ENCODE measurements at places on chromosomes 12 and 14. TPM values are rescaled to one million over a fixed set of nuclear protein-coding genes. Genes with fewer than 3 reads are reported as not detected.

TTC9 gene
- 0.48 TPM for total RNA-seq

SDR9C7 gene
- not detected for total RNA-seq

FAM90A1 gene
- 0.29 TPM for total RNA-seq

CLEC1B gene
- not detected for total RNA-seq

USP44 gene
- total RNA-seq: 3.7 TPM

OAS2 gene
- total RNA-seq: 6.2 TPM

DEPDC4 gene
- total RNA-seq: 2.0 TPM

PLEKHD1 gene
- 2.3 TPM for total RNA-seq

DNA sequence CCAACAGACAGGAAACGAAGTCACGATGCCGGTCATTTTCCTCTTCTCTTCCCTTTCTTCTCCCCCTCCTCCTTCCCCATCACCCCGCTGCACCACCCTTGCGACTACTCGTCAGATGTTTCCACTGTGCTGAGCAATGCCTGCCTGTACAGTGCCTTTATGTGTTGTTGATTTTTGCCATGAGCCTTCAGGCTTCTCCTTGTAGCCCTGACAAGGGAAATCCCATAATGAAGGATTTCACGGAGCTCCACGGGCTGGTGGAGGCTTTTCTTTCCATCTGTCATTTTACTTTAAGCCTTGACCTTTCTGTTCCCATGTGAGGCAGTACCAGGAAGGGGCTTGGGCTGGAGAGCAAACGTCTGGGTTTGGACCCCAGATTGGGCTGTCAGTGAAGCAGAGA is 28.7 kb upstream of the CCND2 start:
- no peak for DNase-seq
- no peak overlapping the region for H3K4me3 ChIP-seq
- no peak overlapping the region for H3K27ac ChIP-seq
- no peaks in the 10 kb centered on the region for H3K4me1 ChIP-seq
- H3K27me3 ChIP-seq: no peaks in the 10 kb centered on the region
- no peaks in the 10 kb centered on the region for H3K36me3 ChIP-seq

- H3K36me3 ChIP-seq: no peaks in the 10 kb centered on the region
- H3K27me3 ChIP-seq: no peaks in the 10 kb centered on the region
- no peak for DNase-seq
Measured at GRCh38 chr12:124191024-124191359, 103.9 kb upstream of the RFLNA start.

DNA sequence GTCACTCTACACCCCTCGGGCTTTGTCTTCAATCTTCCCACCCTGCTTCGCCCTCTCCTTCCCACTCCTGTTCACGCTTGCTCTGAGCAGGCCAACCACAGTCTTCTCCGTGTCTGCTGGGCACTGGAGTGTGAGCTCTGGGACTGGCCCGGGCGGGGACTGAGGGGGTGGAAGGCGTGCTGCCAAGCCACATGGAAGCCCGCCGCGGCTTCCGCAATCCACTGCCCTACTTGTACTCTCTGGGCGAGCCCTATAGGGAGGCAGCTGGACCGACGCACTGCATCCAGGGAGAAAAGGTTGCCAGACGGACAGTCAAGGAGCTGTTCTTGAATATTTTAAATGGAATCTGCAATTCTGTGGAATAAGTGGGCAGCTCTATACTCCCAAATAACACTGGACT is 24.8 kb downstream of the GOLGA3 start:
- peaks cover 17% of the 10 kb centered on the region for H3K36me3 ChIP-seq
- no peak for DNase-seq
- no peak overlapping the region for H3K4me3 ChIP-seq
- H3K27me3 ChIP-seq: no peaks in the 10 kb centered on the region

- H3K4me1 ChIP-seq: no peaks in the 10 kb centered on the region
- no peaks in the 10 kb centered on the region for H3K36me3 ChIP-seq
- no peak for DNase-seq
- H3K27ac ChIP-seq: peak within 1 kb of the TSS; percentile 42
- peaks cover 3% of the 10 kb centered on the region for H3K27me3 ChIP-seq
- H3K4me3 ChIP-seq: peak within 1 kb of the TSS; percentile 33
Measured at GRCh38 chr14:64549791-64550620, at the start of gene PPP1R36. PPP1R36 (plus strand) TSS chr14:64549961; CDS start chr14:64549998, 37 bp downstream.

DNA sequence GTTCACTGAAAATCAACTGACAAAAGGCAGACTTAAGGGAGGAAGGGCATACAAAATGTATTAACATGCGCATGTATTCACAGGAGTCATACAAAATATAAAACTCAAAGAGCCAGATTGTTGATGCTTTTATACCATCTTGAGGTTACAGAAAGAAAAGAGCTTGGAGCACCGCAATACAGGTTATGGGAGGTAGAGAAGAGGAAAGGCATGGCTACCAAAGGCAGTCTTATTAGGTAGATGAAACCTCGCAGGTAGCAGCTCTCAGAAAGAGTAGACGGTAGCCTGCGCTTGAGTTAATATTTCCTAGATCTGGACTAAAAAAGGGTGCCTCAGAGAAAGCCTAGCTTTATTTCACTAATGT is 69.0 kb upstream of the DHRS4 start:
- no peaks in the 10 kb centered on the region for H3K27me3 ChIP-seq
- no peak for DNase-seq
- H3K27ac ChIP-seq: no peak overlapping the region
- no peaks in the 10 kb centered on the region for H3K4me1 ChIP-seq
- no peaks in the 10 kb centered on the region for H3K36me3 ChIP-seq

GRCh38 chr14:39432179-39432618 is at the start of gene FBXO33:
FBXO33 (minus strand) TSS chr14:39432433; CDS start chr14:39432162, 271 bp downstream.
- peak within 1 kb of the TSS; percentile 84 for H3K4me3 ChIP-seq
- no peaks in the 10 kb centered on the region for H3K36me3 ChIP-seq

DNA sequence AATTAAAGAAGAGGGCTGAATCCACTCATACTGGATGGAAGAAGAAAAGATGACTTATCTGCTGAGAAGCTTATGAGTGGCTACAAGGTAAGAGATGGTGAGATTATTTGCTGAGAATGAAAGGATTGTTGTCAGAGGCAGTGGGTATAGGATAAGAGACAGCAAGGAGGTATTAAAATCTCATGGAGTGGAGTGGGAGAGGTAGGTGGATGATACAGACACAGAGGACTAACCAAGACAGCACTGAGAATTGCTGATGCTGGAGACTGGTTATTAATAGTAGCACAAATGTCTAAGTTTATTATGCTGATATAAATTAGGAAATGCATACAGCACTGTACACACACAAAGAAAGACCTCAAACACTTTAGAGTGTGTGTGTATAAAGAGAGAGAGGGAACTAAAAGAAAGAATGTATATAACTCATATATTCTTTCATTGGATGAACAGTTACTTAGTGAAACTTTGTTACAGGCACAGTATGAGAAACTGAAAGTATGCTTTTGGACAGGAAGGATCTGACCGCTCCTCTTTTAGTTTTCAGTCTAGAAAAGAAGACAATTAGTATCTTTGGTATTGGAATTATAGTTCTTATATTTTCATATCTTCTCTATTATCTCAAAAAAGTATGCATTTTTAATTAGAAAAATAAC is 543.1 kb downstream of the LRFN5 start:
- H3K36me3 ChIP-seq: no peaks in the 10 kb centered on the region
- H3K27me3 ChIP-seq: no peaks in the 10 kb centered on the region
- no peak for DNase-seq
- no peak overlapping the region for H3K27ac ChIP-seq
- H3K4me1 ChIP-seq: no peaks in the 10 kb centered on the region
- H3K4me3 ChIP-seq: no peak overlapping the region

DNA sequence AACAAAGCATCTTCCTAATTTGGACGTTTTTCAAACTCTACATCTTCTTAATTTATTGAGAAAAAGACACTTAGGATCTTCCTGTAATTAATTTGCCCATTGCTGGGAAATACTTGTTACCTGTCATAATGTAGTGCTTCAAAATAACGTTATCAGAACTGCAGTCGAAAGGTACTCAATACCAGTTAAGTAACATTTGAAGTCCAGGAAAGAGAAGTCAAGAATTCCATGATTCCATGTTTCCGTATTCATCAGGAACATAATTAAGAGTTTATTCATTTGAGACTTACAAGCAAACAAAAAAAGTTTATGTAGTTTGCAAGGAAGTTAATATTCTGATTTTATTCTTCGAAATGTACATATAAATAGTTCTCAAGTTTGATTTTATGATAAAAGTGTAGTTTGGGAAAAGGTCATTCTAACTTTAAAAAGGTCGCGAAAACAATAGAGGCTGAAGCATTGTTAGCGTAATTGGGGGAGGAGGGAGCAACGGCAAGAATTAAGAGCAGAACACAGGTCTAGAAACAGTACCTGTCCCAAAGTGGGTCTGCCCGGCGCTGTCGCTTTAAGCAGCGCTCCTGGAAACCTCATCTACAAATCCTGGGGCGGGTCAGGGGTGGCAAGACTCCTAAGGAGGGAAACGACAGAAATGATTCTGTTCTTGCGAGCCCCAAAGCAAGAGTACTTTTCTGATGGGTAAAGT is 1.2 kb upstream of the KCNMB4 start:
- H3K36me3 ChIP-seq: no peaks in the 10 kb centered on the region
- no peaks in the 10 kb centered on the region for H3K27me3 ChIP-seq
- DNase-seq: no peak
- H3K4me3 ChIP-seq: peak overlapping the region; percentile 88
- no peak overlapping the region for H3K27ac ChIP-seq

GRCh38 chr12:132512197-132513069 is 22.5 kb downstream of the FBRSL1 start:
- no peaks in the 10 kb centered on the region for H3K4me1 ChIP-seq
- H3K27ac ChIP-seq: no peak overlapping the region
- no peak overlapping the region for H3K4me3 ChIP-seq
- H3K36me3 ChIP-seq: no peaks in the 10 kb centered on the region

DNA sequence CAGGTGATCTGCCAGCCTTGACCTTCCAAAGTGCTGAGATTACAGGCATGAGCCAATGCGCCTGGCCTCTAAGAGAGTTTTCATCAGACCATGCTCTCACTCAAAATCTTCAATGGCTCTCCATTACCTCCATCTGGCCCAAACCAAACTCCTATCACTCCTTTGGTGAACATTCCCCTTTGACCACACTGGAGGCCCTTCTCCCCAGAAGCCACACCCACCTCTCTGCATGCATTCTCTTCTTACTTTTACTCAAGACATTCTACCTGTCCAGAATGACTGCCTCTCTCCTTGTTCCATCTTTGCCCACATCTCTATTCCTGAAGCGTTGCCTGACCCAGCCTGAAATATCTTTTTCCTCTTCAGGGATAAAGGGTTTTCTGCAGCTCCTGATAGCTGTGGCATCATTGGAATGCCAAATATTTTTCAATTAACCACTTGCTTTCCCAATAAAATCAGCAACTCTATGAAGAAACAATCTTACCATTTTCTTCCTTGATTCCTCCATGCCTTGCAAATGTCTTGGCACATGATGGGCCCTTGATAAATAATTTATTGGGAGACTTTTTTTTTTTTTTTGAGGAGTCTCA is 15.5 kb downstream of the PLEK2 start:
- DNase-seq: no peak
- no peaks in the 10 kb centered on the region for H3K36me3 ChIP-seq
- H3K27ac ChIP-seq: no peak overlapping the region
- no peaks in the 10 kb centered on the region for H3K27me3 ChIP-seq
- no peak overlapping the region for H3K4me3 ChIP-seq
- H3K4me1 ChIP-seq: no peaks in the 10 kb centered on the region

DNA sequence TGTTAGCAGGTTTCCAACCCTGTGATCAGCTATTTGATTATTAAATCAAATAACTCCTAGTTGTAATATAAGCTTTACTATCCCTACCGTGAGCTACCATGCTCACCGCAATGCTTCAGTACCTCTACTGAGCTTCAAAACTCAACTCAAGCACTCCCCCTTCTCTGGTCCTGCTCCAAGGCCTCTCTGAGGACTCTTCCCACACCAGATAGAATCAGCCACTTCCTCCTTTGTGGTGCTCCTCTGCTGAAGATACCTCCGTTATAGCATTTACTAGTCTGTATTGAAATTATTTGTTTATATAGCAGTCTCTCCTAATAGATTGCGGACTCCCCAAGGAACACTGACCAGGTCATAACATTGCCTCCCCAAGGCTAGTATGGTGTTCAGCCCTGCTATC is 17.5 kb downstream of the AREL1 start:
- no peaks in the 10 kb centered on the region for H3K36me3 ChIP-seq
- no peak overlapping the region for H3K27ac ChIP-seq
- DNase-seq: no peak
- H3K4me1 ChIP-seq: no peaks in the 10 kb centered on the region

- no peaks in the 10 kb centered on the region for H3K27me3 ChIP-seq
- peak overlapping the region; percentile 73 for H3K27ac ChIP-seq
- no peak for DNase-seq
- no peaks in the 10 kb centered on the region for H3K4me1 ChIP-seq
- H3K4me3 ChIP-seq: no peak overlapping the region
Measured at GRCh38 chr12:106127338-106128126, 11.2 kb downstream of the NUAK1 start.

DNA sequence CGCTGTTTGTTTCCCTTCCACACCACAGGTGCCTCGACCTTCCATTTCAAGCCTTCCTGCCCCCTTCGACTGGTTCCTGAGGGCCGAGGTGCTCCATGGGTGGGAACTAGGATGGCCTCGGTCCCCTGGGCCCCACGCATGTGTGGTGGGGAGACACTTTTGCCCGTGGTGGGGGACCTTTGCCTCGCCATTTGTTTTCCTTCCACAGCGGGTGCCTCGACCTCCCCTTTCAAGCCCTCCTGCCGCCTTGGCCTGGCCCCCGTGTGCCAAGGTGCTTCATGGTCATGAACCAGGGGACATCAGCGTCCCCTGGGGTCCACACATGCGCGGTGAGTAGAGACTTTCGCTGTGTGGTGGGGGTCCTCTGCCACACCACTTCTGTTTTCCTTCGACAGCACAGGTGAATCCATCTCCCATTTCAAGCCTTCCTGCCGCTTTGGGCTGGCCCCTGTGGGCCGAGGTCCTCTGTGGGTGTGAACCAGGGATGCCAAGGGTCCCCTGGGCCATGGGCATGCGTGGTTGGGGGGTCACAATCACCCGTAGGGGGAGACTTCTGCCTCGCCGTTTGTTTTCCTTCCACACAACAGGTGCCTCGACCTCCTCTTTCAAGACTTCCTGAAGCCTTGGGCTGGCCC is 364.4 kb downstream of the ALG10 start:
- H3K27me3 ChIP-seq: no peaks in the 10 kb centered on the region
- no peaks in the 10 kb centered on the region for H3K36me3 ChIP-seq
- no peak overlapping the region for H3K27ac ChIP-seq
- no peak overlapping the region for H3K4me3 ChIP-seq

- H3K36me3 ChIP-seq: no peaks in the 10 kb centered on the region
- H3K4me1 ChIP-seq: no peaks in the 10 kb centered on the region
- H3K27ac ChIP-seq: no peak overlapping the region
- DNase-seq: no peak
- H3K4me3 ChIP-seq: no peak overlapping the region
- H3K27me3 ChIP-seq: no peaks in the 10 kb centered on the region
Measured at GRCh38 chr14:32603992-32604565, 275.0 kb downstream of the AKAP6 start.

GRCh38 chr14:24894583-24895242 is 155.2 kb downstream of the STXBP6 start:
- no peak overlapping the region for H3K4me3 ChIP-seq
- H3K36me3 ChIP-seq: no peaks in the 10 kb centered on the region
- H3K4me1 ChIP-seq: no peaks in the 10 kb centered on the region
- no peak for DNase-seq
- no peak overlapping the region for H3K27ac ChIP-seq

- DNase-seq: no peak
- peaks cover 7% of the 10 kb centered on the region for H3K36me3 ChIP-seq
- no peaks in the 10 kb centered on the region for H3K4me1 ChIP-seq
- H3K4me3 ChIP-seq: no peak overlapping the region
Measured at GRCh38 chr12:121252712-121253345, 42.9 kb downstream of the P2RX4 start.

All from breast epithelium (tissue), 4 donors.